ENCODE measurements at places on chromosomes 1 and 21.

- no peak for DNase-seq
Observed at GRCh38 chr1:89927049-89927448, 67.9 kb upstream of the ZNF326 start.

- DNase-seq = no peak
Observed at GRCh38 chr21:16837321-16837720, 675.5 kb upstream of the CXADR start.

DNA sequence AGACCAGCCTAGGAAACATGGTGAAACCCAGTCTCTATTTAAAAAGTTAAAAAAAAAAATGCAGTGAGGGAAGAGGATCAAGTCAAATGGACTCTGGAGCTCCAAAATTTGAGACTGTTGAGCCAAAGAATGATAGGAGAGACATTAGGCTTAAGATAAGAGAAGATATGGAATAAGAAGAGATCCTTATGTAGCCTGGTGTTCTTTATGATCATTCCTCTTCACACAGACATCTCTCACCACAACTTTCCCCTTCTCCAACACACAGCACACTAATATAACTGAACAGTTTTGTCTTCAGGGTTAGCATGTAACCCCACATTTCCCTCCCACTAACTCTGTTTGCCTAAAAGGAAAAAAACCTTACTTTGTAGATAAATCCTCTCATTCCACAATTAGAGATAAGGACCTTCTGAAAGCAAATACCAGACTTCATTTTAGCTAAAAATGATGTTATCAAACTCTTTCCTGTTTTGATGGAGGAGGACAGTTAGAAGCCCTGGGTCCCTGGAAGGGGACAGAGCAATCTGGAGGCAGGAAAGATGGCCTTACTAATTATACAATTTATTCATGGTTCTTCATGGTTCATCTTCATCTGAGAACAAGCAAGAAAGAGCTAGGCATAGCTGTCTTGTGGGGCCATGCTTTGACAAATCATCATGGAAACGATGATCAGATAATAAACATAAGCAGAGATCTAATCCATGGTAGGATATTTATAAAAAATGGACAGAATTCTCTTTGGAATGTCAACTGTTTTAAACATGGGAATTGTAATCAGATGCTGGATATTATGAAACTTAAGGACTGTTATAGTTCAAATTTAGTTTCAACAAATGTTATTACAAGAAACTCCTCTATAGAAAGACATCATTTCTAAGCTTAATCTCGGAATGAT lies 96.7 kb upstream of the S1PR1 start:
- no peak for DNase-seq

DNA sequence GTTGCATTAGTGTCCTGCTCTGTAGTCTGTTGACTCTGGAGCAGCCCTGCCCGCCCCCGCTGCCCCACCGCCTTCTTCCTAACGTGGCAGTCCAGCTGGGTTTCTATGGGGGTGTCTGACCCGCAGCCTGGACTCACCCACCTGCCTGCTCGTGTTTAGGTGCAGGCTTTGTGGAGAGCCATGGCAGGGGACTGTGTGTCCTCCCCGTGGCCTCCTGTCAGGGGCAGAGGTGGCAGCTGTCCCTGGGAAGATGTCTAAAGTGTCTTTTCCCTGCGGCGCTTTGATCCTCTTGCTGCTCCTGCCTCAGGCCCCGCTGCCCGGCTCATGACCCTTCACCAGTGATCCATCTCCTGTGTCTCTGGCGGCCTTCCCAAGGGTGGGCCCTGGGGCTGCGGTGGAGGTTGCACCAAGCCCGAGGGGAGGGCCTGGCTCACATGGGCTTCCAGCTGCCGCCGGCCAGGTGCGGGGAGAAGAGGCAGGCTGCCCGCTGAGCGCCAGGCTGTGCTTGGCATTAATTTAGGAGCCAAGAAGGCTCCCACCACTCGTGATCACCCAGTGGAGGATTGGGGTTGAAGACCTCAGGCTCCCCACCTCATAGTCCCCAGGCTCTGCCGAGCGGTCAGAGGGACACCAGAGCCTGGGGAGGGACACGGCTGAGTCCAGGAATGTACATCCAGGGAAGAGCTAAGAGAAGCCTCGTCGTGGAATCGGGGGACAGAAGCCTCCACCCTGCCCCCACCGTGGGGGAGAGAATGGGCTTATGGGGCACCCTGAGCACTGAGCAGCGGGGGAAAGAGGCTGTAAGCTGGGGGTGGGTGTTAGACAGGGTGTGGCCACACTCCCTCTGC lies 44.1 kb downstream of the COL18A1 start:
- no peak for DNase-seq

DNA sequence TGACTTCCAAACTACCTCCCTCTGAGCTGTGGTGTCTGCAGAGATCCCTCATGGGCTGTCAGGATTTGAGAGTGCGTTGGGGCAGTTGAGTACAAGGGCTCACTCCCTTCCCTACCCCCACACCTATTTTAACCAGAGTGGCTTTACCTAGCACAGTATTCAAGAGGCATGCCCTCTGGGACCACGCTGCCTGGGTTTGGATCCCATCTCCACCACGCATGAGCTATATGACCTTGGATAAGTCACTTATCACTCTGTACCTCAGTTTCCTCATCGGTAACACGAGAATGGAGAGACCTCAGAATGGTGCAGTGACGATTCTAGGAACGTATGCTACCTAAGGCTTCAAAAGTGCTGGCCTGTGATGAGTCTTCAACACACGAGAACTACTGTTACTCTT lies 147.3 kb upstream of the WNT4 start:
- DNase-seq = no peak

DNA sequence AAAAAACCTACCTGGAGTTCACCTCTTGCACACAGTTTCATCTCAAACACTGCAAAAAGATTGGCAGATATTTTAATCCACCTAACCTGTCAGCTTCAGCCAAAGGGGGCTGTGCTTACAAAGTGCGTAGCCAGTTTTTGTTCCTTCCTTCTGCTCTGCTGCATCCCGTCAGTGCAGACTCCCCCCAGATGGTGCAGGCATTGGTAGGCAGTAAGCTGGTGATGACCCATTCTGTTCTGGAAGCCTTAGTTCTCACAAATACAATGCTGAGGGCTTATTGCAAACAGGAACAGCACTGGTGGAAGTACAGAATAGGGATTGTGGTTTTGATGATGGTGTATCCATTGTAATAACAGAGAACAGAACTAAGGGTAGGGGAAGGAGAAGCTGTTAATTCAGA lies 239.5 kb downstream of the RYR2 start:
- DNase-seq = no peak

GRCh38 chr1:181538836-181539235 lies 55.5 kb downstream of the CACNA1E start:
- DNase-seq = no peak

DNA sequence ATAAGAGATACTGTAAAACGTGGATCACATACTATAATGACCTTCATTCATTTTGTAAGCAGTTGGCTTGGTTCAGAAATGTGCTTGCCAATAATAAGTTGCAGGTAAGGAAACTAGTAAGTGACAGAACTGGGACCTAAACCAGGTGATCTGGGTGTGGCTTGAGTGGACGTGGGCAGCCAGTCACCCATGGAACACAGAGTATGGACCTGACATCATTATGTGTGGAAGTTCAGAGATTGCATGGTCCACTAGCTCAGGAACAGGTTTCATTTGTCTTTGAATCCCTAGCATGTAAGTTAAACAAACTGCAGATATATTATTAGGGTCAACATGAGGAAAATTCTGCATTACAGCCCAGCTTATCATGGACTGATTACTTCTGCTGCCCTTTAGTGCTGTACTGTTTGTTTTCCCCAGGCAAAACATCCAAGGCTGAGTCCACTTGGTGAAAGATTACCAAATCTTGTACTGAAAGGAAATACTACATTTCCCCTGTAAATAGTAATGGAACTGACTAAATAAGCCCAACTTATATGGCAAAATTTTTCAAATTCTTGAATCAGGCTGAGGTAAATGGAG lies 327.3 kb upstream of the SGIP1 start:
- no peak for DNase-seq

DNA sequence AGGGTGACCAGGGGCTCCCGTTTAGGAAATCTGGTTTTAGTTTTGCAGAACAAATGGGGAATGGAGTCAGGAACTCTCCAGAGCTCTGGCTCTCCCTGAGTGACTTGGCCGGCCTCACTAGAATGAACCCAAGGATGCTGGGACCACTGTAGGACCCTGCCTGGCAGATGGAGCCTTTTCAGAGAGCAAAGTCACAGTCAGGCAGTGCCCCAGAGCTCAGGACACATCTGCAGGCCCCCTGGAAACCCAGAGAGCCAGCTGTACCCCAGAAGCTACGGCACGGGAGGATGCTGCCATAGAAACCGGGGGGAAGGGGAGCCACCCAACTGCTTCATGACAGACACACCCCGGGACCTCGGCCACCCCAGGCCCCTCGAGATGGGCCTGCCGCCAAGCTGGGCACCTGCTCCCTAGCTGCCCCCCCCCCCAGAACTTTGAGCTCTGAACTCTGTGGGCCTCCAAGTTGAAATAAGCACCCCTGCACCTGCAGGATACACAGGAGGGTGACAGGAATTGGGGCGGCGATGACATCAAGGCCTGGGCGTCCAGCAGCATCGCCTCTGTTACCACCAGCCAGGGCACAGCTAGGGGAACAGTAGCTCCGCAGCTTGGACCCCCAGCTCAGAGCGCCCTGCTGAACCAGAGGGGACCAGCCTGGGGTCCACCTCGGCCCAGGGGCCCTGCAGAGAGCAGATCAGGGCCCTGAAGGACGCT lies 91.8 kb upstream of the VAMP3 start:
- DNase-seq = no peak

- DNase-seq = no peak
Observed at GRCh38 chr21:44530221-44530902, 9.6 kb downstream of the KRTAP10-1 start.

DNA sequence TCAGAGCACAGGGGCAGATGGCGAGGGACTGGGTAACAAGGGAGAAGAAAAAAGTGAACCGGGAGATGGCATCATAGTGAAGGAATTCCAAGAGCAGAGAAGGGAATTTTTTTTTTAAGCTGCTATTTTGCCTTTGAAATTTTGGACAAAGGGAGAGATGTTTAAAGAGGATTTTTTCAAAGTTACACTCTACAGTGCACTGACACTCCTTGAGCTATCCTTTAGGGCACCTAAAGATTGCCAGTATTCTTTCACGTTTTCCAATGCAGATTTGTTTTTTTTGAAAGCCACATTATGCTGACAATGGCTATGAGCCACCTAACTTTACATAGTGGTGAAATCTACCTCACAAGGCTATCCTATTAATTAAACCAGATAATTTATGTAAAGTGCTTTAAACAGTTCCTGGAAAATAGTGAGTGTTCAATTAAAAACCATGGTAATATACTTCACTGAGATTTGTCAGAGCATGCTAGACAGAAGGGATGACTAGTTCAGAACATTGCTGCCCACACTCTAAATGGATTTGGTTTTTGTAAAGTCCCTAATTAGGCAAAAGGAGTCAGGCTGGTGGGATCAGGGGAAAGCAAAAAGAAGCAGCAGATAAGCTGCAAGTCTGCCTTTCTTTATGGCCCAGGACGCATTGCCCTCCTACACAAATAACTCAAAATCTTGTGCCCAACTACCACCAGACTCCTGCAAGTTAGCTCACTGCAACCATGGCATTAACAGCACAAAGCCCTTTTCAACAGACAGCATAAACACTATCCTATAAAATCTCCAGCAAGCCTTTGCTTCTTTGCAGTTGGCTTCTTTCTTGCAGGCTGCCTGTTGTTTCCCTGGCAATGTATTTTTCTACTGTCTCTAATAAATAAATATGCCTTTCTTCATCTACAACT lies 53.9 kb downstream of the PRDX6 start:
- no peak for DNase-seq

GRCh38 chr1:150121236-150121862 lies 28.4 kb upstream of the PLEKHO1 start:
- DNase-seq = no peak

DNA sequence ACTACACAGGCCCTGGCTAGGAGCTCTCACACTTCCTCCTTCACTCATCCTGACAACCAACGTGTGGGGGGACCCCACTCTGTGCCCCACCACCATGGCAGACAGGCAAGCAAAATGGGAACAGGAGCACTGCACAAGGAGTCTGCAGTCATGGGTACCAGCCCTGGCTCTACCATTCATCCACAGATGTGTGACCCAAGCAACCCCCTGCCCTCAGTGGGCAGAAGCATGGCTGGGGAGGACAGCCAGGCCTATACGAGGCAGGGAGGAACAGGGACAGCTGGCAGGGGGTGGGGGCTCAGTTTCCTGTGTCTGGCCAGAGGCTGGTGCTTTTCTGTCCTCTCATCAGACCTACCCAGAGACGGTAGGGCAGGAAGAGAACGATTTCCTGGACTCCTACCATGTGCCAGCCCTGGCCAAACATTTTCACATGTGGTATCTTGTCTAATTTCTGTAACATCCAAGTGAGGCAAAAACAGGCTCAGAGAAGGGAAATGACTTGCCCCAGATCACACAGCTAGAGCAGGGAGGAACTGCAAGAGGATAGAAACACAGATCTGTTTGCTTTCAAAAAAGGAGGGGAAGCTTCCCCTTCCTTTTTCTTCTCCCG lies 178.0 kb downstream of the HIVEP3 start:
- DNase-seq = no peak

GRCh38 chr21:16713331-16714117 lies 799.3 kb upstream of the CXADR start:
- no peak for DNase-seq

DNA sequence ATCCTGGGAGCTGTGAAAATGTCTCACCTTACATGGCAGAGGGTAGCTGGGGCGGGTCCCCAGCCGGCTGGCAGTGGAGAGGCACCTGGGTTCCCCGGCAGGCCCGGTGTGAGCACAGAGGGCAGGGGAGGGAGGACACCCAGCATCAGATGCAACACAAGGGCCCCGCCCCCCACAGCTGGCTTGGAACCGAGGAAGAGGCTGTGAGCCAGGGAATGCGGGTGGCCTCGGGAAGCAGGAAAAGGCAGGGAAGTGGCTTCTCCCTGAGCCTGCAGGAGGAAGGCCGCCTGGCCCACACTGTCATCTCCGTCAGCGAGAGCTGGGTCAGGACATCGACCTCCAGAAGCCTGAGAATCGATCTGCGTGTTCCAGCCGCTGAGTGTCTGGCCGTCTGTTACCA lies 87.3 kb downstream of the SIK1 start:
- no peak for DNase-seq

GRCh38 chr1:191151321-191151807 lies 673.7 kb upstream of the BRINP3 start:
- no peak for DNase-seq

GRCh38 chr1:175494950-175495349 lies 248.4 kb downstream of the TNR start:
- DNase-seq = no peak

All from CD4-positive, alpha-beta T cell treated with Interleukin-15 for 4 hours (primary cell).